RWPE2 (cell line): ENCODE measurements at places on chromosomes 4 and X.

DNA sequence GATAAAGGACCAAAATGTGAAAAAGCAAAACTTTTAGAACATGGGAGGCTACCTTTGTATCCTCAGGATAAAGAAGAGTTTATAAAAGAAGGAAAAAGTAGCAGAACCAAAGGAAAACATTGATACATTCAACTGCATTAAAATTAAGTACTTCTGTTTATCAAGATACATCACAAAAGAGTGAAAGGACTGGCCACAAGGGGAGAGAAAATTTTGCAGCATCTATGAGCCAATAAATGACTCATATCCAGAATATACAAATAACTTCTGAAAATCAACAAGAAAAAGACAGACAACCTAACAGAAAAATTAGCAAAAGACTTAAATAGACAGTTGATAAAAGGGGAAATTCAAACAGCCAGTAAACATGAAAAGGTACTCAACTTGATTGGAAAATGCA, 177.1 kb downstream of the RBMX2 start:
- DNase-seq: no peak

DNA sequence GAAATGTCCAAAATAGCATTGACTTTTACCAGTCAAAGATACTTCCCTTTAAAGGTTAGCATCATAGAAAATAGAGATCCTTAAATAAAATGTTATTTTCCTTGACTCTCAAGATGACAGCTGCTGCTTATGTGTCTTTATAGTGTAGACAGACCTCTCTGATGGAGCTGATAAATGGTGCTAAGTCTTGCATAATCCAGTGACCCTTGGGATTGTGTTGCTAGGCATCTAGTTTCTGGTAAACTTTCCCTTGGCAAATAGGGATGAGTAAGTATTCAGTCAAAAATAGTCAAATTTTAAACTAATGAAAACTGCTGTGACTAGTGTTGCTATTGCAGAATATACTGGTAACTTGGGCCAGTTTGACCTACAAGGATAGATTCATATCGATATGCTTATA, 53.6 kb downstream of the MBNL3 start:
- no peak for DNase-seq

DNA sequence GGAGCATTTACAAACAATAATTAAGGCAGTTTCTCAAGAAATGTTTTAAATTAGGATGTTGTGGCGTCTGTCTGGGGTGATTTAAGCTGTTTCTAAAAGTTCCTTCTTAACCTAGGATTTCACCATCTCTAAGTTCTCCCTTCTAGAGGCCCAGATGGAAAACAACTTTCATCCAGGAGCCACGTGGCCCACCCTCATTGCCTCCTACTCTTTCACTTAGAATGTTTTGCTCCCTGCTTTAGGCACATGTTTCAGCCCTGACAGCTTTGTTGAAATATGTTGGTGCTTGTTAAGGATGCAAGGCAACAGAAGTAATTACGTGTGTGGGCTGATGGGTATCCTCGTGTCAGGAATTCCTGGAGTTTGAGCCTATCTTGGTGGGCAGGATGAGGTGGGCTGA, 131.3 kb downstream of the GUCY2F start:
- DNase-seq: no peak

DNA sequence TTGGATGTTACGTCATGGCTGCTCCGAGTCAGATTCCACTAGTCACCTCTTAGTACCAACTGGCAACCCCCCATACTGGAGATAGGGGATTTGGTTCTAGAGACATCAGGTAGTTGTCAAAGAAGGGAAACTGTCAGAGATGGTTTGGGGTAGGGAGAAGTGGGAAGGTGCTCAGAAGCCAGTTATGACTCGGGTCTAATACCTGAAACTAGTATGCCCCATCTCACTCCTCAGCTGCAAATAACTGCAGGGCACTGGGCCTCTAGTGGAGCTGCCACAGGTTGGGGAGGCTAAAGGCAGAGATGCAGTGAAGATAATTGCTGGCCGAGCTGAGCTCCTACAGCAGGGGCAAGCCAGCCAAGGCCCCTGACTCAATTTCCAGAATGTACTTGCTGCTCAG, 30.0 kb downstream of the OTUD6A start:
- no peak for DNase-seq

GRCh38 chr4:113684534-113685091, 76.9 kb downstream of the CAMK2D start:
- no peak for DNase-seq

- DNase-seq: no peak
Observed at GRCh38 chr4:41977709-41978108, 3.8 kb upstream of the DCAF4L1 start.

DNA sequence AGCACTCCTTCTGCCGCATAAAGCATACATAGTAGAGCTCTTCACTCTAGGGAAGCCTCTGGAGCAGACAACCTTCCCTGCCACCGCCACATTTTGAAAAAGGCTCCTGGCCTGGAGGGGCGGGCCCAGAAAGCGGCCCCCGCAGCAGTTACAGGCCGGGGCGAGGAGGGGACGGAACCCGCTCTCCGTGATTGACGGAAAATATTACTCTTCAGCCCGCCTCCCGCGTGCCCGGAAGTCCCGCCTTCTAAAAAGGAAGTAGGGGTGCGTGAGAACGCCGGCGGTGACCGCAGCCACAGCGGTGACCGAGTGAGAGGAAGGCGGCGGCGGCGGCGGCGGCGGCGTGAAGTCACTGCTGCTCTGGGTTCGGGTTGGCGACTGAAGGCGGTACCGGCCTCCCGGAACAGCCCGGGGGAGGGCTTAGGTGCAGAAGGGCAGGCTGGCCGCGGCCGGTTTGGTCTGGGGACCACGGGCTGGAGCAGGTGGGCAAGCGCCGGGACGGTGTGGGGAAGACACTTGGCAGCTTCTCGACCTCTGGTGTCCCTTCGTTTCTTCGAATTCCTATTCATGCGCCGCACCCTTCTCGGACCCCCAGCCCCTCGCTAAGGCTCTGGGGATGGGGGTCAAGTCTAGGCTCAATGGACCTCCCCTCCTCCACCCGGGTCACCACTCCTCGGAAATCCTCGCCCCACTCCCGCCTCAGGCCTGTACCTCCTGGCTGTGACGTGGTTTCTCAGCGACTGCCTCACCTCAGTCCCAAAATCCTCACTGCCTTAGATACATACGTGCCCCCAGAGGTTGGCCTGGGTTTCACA, at the start of gene HCCS:
Gene HCCS (plus strand): TSS at position 296 of the 815 bp plus-strand sequence. CDS start 729 bp downstream, outside the sequence.
- DNase-seq: peak; percentile 60

GRCh38 chrX:40004921-40005291, 92.9 kb downstream of the BCOR start:
- no peak for DNase-seq

GRCh38 chr4:139834226-139834662, 168.6 kb downstream of the MGST2 start:
- no peak for DNase-seq
